Left kidney (tissue), 8 donors: ENCODE measurements at places on chromosomes 4 and X. TPM values are rescaled to one million over a fixed set of nuclear protein-coding genes. Genes with fewer than 3 reads are reported as not detected.
A peak's percentile ranks its signal among the peaks of the same experiment; 100 is the strongest.

The FAM184B gene
- 0.85 TPM for polyA plus RNA-seq

GRCh38 chr4:105433421-105433820, 40.4 kb downstream of the PPA2 start:
- no peak for DNase-seq

DNA sequence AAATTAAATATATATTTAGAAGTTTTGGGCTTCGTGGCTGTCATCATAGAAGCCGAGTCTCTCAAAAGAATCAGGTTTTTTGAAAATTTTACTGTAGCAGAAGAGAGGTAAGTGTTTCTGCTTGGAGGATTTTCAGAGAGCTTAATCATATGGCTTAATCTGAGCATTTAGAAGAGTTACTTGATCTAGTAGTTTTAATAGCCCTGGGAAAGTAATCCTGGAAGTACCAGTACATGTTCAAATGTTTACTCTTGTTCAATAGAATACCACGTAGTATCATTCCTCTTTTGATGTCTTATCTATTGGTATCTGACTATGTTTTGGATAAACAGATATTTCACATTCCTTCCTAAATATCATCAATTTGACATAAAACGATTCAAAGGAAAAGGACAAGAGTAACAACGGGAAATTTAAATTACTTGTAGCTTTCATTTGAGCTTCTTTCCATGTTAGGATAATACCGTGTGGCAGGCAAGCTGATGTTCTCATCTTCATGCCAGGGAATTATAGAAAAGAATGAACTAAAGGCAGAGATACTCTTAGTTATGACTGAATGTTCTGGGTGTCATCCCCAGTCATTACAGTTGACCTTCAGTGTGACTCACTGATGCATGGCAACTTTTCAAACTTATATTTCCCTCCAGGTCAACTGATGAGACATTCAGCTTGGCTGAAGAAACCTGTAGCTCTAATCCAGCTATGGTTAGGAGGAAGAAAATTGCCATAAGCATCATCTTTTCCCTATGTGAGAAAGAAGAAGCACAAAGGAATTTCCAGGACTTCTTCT, 89.8 kb downstream of the FNIP2 start:
- DNase-seq: no peak

DNA sequence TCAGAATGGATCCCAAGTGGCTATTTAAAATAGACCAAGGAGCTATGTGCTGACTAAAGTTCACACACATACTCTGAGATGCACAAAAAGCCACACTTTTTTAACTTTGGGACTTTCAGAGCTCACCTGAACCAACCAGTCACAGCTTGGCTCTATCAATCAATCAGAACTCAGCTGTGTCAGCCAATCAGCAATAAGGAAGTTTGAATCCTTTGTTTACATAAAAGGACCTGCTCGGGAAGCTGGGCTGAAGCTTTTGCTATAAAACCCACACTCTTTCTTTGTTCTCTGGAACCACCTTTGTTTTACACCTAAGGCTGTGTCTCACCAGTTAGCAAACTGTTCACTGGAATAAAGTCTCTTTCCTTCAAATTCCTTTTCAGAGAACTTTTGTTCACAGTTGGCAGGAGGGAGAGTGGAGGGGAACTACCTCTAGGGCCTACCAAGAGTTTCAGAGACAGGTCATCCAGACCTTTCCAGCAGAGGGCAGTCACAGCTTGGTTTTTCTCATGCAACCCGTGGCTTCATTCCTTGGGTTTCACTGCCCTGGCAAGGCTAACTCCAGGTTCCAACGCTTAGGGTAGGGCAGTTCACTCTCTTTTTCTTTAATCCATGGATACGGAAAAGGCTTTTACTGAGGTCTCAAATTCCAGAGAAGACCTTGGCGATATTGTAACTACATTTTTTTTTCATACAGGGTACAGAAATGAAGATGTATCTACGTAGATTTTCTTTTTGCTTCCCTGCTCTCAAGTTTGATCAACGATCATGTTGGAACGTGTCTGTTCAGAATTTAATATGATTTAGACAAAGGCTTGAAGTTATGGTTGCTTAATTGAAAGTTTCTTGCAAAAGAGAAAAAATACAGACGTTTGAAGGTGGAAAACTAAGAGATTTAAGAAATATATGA, 80.7 kb downstream of the GPRIN3 start:
- peak; percentile 88 for DNase-seq

DNA sequence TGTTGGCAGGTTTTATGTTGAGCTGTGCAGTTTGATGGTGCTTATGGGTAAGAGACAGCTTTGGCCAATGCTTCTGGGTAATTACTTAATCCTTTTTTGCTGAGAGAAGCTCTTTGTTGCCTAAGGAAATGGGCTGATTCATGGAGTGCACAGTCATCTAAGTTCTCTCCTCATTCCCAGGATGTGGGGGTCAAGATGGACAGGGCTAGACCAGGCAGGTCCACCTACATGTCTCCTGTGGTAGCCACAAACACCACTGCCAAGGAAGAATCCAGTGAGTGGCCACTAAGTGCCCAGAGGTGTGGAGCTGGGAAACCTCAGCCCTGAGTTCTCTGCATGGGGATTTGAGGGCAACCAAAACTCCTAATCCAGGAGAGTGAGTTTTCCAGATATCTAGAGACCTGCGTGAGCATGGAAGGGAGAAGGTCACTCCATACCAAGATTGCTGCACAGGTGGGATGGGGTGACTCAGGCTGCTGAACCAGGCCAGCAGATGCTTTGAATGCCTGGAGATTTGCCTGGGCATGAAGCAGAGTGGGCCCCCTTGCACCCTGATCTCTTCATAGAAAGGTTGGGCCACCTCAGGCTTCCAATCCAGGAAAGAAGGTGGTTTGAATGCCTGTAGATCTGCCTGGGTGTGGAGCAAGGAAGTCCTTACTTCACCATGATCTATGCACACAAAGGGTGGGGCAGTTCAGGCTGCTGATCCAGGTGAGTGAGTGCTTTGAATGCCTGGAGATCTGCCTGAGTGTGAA, 234.8 kb upstream of the GNPDA2 start:
- no peak for DNase-seq

GRCh38 chrX:307261-308111, 11.1 kb downstream of the GTPBP6 start:
- DNase-seq: no peak
